Natural killer cell (primary cell): ENCODE measurements at places on chromosomes 16 and 17.
A peak's percentile ranks its signal among the peaks of the same experiment; 100 is the strongest.

- DNase-seq, result no peak
Observed at GRCh38 chr17:15941781-15942180, 3.1 kb upstream of the ADORA2B start.

GRCh38 chr16:49855280-49855821 is 561 bp downstream of the ZNF423 start:
- peak; percentile 68 for DNase-seq

GRCh38 chr16:84298376-84298899 is 3.8 kb downstream of the WFDC1 start:
- no peak for DNase-seq

DNA sequence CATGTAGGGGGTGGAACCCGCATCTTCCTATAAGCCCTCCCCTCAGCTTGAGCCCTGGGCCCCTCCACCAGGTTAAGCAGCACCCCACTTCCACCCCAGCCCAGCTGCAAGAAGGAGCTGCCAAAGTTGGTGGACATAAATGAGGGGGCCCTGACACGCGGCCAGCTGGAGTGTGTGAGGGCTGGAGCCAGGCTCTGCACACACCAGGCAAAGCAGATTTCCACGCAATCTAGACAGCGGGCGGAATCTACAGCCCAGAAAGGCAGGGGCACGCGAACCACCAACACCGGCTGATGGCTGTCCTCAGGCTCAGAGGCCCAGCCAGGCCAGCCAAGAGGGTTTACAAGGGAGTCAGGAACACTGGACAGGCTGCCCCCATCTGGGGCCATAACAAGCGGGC is 171.2 kb downstream of the ZNF423 start:
- no peak for DNase-seq

GRCh38 chr17:64063088-64063487 is 42.7 kb upstream of the ICAM2 start:
- DNase-seq, result peak; percentile 31

DNA sequence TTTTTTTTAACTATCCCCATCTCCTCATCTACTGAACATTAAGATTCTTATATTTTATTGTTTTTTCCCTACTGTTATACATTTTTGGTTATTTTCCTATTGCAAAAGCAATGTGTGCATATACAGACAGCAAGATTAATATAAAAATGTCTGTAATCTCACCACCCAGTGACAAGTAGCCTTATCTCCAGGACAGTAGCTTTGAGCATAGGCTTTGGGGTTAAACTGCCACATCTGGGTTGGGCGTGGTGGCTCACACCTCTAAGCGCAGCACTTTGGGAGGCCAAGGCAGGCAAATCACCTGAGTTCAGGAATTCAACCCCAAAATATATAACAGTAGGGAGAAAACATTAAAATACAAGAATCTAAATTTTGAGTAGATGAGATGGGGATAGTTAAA is 27.4 kb upstream of the SSTR2 start:
- DNase-seq, result no peak

GRCh38 chr16:62676306-62676705 is 640.1 kb upstream of the CDH8 start:
- no peak for DNase-seq

DNA sequence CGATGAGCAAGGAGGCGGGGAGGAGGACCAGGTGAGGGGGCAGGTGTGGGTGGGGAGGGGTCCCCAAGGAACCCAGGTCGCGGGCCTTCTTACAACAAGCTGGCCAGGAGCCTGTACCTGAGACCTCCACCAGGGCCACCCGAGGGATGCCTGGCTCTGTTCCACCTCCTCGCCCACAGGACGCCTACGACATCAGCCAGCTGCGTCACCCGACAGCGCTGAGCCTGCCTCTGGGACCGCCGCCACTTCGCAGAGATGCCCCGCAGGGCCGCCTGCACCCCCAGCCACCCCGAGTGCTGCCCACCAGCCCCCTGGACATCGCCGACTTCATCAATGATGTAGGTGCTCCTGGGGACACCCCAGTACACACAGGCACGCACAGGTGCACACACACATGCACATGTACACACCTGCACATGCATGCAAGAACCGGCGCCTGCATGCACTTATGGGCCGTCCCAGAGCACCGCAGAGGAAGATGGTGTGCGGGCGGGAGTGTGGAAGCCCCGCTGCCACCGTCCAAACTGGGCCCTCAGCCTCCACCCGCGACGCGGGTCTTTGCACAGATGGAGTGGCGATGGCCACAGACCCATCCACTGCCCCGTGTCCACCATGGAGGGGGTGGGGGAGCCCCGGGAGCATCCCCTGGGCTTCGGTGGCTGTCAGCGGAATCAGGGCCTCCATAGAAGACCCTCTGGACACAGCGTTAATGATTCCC is 6.6 kb downstream of the SLC22A31 start:
- DNase-seq, result peak; percentile 30

DNA sequence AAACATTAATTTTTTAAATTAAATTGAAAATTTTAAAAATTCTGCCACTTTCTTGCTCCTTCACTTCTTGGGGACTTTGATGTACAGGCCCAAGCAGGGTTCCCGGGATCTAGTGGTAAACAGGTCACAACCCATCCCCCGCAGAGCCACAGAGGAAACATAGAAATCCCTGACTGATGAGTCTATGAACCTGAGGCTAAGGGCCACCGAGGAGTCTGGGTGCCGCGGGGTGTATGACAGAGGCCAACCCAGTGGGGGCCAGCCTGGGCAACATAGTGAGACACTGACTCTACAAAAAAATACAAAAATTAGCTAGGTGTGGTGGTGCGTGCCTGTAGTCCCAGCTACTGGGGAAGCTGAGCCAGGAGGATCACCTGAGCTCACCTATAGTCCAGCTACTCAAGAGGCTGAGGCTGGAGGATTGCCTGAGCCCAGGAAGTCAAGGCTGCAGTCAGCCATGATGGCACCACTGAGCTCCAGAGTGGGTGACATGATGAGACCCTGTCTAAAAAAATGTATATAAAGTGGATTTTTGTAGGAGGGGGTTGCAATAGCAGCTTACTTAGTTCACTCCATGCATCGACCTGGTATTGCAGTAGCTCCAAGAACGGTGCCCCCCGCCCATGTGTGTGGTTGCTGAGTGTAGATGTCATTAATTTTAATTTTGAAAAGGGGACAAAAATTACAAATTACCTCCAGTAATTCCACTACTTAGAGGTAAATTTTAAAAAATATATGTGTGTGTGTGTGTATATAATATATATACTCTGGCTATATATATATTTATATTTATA is 9.2 kb upstream of the FLYWCH1 start:
- DNase-seq, result no peak

GRCh38 chr17:64073771-64074703 is 53.6 kb upstream of the ICAM2 start:
- DNase-seq, result no peak

DNA sequence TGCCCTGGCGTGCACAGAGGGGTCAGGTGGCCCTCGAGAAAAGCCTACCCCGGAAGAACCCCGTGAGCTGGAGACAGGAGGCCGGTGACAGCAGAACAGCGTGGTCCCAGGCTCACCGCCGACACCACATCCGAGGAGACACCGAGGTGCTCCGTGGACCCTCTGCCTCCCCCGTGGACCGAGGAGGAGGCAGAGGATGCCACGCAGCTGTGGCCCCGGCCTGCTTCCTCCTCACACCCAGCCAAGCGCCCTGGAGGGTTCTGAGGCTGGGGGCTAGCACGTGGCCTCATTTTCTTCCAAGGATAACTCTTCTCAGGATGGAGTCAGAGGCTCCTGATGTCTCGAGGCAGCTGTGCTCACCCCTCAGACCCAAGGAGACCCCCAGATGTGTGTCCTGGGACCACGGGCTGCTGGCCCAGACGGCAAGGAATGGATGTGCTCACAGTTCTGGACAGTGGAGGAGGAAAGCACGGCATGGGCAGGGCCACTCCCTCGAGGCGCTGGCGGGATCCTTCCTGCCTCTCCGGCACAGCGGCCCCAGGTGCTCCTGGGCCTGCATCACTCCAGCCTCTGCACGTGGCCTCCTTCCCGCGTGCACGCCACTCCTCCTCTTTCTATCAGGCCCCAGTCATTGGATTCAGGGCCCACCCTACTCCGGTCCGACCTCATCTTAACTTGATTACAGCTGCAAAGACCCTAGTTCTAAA is 4.4 kb upstream of the PVALEF start:
- no peak for DNase-seq

DNA sequence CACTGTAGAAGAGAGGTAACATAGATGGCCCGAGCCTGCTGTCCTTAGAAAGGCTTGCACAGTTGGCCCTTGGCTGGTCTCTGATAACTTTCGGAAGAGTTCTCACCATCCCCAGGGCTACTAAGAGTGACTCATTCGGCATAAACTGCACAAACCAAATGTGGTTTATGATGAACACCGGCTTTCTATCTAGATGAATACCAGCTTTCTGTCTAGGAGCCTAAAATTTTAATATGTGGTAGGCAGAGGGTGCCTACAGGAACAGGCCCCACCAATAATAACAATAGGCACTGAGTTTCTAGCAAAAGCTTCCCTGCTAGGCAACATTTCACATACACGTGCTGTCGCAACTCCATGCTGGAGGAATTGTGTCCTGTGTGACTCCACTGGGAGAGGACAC is 15.4 kb downstream of the CNOT1 start:
- no peak for DNase-seq
